ENCODE measurements at places on chromosomes 3 and 15.
A peak's percentile ranks its signal among the peaks of the same experiment; 100 is the strongest.

DNA sequence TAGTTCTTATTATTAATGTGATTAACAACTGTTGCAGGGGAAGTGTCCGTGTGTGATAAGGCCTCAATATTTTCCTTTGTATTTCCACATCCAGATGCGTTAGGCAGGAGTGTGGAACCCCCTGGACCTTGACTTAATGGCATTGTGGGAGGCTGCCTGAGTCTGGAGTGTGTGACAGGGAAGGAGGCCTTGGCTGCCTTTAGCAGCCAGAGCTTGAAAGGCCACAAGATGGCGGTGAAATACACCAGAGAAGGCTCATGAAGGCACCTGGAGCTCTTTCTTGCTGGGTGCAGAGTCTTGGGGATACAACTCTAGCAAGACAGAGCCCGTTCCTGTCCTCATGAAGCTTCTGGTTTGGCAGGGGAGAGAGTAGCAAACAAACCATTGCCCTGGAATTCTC lies 36.9 kb downstream of the POLR2M start:
- no peak for DNase-seq

DNA sequence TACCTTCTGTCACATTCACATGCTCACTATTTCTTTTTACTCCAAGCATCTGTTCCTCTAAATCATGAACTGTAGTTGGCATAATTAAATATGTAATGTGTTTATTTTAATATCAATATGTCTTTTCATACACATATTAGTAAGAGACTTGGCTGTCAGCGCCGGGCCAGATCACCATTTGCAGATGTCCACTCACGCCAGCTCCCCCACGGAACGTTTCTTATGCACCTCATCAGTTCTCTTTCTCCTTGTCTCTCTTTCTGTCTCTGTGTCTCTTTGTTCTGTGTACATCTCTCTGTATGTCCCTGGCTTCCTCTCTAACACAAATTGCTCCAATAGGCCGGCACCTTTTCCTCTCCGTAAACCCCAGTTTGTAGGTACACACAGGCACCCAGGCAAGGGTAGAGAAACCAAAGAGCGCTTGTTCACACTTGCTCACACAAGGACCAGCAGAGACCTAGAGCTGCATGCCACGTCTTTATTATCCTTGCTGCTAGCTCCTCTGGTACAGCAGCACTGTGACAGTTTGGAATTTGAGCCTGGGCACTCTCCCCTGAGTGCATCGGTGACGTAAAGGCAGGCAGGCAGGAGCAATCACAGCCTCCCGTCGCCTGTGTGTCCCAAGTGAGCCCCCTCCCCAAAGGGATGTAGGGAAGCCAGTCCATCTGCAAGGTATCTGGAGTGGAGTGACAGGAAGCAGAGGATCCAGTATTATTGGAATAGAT lies 40.4 kb downstream of the CACNA1D start:
- DNase-seq: no peak

- no peak for DNase-seq
Observed at GRCh38 chr3:134326760-134327593, 47.3 kb downstream of the AMOTL2 start.

GRCh38 chr15:63554337-63554927 lies 42.8 kb upstream of the FBXL22 start:
- no peak for DNase-seq

GRCh38 chr3:158091531-158091930 lies 14.7 kb downstream of the SHOX2 start:
- no peak for DNase-seq

DNA sequence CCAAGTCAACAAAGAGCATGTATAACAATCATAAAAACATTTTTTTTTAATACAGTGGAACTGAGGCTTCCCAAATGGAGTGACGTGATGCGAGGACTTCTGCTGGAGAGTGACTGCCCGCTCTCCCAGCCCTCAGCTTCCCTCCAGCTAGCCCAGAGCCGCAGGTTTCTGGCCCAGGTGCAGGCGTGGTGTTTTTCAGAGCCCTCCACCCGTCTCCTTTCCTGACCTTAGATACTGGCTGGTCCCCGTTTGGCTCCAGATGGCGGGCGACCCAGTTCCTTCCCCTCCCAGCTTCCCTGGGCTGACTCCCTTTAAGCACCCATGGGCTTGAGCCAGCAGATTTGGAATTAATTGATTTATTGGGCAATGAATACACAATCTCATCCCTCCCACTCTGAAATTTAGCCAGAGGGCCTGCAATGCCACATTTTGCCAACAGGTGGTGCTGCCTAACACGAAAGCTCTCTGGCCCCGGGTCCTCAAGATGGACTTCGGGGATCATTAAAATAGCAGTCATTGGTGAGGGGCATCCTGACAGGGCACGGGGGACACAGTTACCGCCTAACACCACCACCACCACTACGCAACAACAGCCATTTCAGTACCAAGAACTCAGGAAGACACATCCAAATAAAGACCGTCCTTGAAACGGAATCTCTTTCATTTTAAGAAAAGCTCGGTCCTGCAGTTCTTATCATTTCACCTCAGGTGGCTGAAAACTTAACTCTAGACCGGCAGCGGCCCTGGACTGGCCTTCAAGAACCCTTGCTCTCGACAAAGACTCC lies 47.5 kb upstream of the MUC4 start:
- peak; percentile 78 for DNase-seq

- DNase-seq: no peak
Observed at GRCh38 chr3:155131104-155131503, 51.0 kb downstream of the MME start.

- DNase-seq: no peak
Observed at GRCh38 chr3:170634663-170635384, 48.9 kb upstream of the SLC7A14 start.

GRCh38 chr3:181561139-181562031 lies 150.3 kb upstream of the SOX2 start:
- no peak for DNase-seq

GRCh38 chr3:141103503-141103902 lies 52.4 kb downstream of the SPSB4 start:
- DNase-seq: no peak

DNA sequence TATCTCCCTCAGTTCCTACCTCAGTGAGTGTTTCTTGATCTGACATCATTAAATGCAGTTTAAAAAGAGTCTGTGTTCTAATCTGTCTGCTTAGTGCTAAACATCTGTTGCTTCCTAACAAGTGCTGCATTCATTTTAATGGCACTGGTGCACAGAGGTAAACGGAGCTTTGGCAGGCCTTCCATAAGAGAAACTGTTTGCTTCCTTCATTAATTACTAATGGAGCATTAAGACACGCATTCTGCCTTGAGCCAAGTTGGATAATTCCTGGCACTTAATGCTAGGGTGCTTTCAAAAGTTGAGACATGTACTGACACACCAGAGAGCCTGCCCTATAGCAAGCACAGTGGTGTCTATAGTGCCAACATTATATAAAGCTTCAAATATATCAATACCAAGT lies 34.7 kb downstream of the SCG5 start:
- no peak for DNase-seq

- no peak for DNase-seq
Observed at GRCh38 chr3:36820083-36820482, 55.7 kb upstream of the DCLK3 start.

GRCh38 chr3:123396171-123397049 lies 52.5 kb downstream of the ADCY5 start:
- DNase-seq: no peak

- DNase-seq: no peak
Observed at GRCh38 chr3:18766974-18767373, 341.8 kb upstream of the SATB1 start.

- peak; percentile 21 for DNase-seq
Observed at GRCh38 chr3:129226374-129226773, 23.0 kb upstream of the COPG1 start.

DNA sequence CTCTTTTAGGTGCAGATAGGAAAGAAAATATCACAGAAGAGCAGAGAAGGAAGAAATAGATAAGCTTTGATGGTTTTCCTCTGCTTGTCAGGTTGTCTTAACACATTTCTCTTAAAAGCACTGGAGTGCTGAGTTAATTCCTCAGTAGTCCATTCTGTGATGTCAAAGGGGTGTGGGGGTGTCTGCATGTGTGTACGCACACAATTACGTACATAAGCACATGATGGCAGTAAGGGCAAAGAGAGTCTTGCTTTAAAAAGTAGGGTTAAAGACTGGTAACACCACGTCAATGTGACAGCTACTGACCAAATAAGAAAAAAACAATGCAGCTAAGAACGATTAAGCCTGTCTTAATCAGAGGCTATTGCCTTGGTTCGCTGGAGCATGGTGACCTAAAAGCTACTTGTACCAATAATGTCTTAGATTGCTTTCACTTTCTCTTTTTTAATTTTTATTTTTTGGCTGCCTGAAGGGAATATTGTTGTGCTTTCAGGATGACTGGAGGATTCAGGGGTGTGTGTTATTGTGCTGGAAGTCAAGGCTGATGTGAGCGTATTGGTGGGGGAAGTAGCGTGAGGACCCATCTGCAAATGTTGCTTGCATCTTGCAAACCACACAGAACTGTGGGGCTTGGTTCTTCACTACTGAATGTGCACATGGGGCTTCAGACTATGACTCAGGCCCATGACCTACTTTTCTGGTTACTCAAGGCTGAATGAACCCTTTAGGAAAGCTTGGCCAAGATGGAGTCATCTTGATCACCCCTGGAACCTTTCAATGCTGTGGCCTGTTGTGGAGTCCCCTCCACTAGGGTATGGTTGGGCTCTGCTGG lies 417.8 kb upstream of the TPM1 start:
- no peak for DNase-seq

DNA sequence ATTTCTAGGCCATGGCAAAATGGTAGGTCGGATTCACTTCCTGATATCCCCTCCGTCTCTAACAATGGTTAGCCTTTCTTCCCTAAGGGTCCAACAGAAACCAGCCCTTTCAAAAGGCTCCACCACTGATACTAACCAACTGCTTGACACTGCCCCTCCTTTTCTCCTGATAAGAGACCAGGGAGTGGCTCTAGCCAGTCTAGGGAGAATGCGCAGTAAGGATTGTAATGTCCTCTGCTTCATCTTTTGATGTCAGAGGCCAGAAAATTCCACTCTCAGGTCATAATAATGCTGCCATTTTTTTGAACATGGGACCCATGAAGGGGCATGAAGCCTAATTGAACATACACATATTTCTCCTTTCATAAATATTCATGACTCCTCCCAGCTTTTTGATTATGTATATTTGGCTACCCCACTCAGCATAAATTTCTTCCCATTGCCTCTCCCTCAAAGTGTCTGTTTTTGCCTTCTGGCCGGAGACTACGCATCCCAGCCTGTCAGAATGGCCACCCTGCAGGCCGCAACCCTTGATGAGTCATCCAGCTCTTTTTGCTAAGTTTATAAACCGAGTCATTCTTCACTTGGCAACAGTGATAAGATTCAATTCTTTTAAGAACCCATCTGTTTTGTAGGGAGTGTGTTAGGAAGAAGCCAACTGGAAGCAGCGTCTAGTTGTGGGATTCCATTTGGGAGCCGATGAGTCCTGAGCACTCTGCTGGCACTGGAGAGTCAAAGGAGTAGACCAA lies 189.0 kb upstream of the MCTP2 start:
- no peak for DNase-seq

- DNase-seq: no peak
Observed at GRCh38 chr3:161426758-161427157, 55.4 kb upstream of the SPTSSB start.

GRCh38 chr15:71465131-71465955 lies 345.0 kb upstream of the NR2E3 start:
- no peak for DNase-seq

DNA sequence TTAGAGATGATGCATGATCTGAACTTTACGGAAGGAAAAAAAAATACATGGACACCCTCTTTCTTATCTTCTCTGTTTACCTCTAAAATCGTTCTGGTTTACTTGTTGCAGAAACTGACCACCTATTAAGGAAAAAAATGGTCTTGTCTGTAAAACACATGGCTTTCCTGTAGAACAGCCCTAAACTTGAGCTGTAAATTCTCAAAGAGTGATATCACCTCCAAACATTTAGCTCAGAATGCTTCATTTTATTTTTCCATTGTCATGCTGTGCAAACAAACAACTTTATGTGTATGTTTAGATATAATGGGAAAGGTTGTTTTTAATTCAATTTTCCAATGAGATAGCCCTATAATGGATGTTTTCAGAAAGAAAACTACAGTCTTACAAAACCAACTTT lies 237.4 kb upstream of the NR2F2 start:
- no peak for DNase-seq

- peak; percentile 40 for DNase-seq
Observed at GRCh38 chr15:50907601-50908208, 778 bp upstream of the AP4E1 start.

GRCh38 chr3:192212979-192213378 lies 514.4 kb downstream of the FGF12 start:
- no peak for DNase-seq

DNA sequence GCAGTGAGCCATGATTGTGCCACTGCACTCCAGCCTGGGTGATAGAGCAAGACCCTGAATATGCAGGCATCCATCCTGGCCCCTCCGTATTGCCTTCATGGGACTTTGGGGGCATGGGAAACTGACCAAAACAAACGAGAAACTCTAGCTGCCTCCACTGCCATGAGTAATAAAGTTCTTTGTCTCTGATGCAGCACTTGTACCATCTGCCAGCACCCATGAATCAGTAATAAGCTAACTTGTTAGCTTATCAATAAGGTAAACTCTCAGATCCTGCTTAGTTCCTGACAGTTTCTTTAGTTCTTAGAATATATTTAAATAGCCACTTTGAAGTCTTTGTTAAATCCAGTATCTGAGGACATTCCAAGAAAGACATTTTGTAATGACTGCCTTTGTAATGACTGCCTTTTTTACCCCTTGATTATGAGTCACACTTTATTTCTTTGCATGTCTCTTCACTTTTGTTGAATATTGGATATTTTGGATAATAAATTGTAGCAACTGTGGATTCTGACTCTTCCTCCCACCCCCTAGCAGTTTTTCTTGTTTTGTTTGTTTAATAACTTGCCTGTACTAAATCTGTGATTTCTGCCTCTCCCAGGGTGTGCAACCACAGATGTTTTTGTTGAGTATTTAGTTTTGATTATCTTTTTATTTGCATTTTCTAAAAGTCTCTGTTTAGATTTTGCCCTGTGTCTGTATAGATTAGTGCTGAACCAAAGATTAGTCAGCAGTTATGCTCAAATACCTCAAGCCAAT lies 136.9 kb downstream of the HCN4 start:
- no peak for DNase-seq

DNA sequence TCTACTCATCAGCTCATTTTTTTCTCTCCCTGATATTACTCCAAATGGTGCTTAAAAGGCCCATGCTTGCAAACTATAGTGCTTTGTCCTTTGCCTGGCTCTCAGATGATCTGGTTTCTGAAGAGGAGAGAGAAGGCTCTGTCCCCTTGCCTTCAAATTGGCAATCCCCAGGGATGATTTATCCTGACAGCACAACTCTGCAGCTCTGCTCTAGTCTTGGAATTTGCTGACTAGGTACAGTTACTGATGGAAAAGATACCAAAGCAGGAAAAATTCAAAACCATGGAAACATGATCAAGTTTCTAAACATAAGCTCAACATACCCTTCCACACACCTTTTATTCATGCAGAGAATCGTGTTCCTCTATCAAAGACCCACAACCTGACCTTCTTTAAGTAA lies 106.7 kb upstream of the CADPS start:
- DNase-seq: no peak

- DNase-seq: no peak
Observed at GRCh38 chr3:100449214-100449613, 43.2 kb upstream of the TMEM45A start.

All from CD4-positive, alpha-beta T cell treated with Interleukin-15 for 4 hours (primary cell).